Neuronal stem cell (in vitro differentiated cells): ENCODE measurements at places on chromosomes 12 and 14.

DNA sequence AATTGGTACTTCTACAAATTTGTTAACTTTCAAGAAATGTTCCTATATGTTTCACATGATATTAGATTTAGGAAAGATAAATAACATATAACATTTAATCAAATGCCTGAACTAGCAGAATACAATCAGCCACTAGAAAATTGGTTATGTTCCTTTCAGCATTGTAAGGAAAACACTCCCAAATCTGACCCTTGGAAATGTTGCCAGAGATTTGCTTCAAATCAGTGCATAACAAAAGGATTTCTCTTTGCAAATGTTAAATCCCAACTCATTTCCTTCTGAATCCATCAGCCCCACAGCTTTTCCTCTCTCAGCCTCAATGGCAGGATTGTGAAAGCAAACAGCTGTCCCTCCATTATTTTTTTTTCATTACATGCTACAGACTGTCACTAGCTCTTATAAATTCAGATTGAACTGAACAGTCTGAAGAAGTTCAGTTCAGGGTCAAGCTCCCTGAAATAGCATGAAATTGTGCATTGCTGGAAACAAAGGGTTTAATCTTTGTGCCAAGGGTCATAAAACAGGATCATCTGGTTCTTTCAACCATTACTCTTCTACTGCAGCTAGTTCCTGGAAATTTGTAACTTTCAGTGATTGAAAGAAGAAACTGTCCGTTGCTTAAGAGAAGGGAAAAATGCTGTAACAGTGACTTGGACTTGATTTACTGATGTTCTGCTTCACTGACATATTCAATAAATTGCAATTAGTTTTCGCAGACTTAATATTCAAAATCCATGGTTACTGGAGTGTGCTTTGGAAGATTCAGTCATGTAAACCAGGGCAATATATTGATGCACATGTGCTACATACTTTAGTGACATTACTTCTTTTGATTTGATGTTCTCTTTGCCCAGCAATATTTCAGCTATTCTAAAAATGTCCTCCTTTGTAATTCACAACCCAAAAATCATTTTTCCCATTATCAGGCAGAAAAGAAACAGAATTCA lies 246.4 kb downstream of the RPL10L start:
- no peak for DNase-seq
- H3K27me3 ChIP-seq = no peaks in the 10 kb centered on the region
- no peak overlapping the region for H3K27ac ChIP-seq
- H3K4me1 ChIP-seq = no peaks in the 10 kb centered on the region
- no peak overlapping the region for H3K4me3 ChIP-seq
- H3K36me3 ChIP-seq = no peaks in the 10 kb centered on the region

DNA sequence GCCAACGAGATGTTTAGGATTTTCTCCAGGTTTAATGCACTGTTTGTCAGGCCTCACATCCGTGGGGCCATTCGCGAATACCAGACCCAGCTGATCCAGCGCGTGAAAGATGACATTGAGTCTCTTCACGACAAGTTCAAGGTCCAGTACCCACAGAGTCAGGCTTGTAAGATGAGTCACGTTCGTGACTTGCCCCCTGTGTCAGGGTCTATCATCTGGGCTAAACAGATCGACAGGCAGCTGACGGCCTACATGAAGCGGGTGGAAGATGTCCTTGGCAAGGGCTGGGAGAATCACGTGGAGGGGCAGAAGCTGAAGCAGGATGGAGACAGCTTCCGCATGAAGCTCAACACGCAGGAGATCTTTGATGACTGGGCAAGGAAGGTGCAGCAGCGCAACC lies 21.6 kb downstream of the DYNC1H1 start:
- DNase-seq = no peak
- H3K27me3 ChIP-seq = no peaks in the 10 kb centered on the region
- H3K4me1 ChIP-seq = no peaks in the 10 kb centered on the region
- no peak overlapping the region for H3K27ac ChIP-seq
- H3K4me3 ChIP-seq = no peak overlapping the region
- peaks cover 92% of the 10 kb centered on the region for H3K36me3 ChIP-seq

DNA sequence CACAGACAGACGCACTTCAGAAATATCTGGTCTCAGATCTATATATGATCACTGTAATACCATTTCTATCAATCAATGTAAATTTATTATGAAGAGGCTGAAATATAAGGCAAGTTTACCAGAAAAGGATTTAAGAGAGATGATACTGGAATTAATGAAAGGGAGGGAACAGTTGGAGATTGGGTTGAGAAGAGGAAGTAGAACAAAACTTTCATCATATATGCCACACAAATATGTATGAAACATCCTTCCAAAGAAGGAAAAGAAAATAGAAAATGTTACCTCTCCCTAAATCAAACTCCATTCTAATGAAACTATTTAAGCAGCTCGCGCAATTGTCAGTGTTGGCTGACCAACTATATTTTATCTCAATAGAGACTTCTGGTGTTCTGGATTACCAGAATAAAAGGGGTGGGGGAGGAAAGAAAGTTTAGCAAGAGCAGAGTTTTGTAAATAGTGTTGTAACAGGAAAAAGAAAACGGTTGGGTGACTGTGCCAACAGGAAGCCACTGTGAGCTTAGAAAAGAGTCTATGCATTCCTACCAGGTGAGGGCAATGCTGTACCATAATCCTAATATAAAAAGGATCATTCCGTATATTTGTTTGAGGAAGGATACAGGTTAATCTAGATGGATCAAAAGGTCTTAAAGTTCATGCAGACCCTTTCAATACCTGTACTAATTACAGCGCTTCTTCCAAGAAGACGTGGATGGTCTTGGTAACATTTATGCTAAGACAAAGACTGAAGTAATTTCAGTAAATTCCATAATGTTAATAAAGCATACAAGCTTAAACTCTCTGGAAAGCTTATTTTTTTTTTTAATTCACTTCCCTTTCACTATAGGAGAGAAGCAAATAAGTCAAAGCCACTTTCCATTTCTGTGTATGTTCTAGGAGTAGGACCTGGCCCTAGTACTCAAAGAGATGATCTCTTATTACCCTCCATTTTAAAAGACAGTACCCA lies 14.5 kb upstream of the LLPH start:
- peaks cover 5% of the 10 kb centered on the region for H3K36me3 ChIP-seq
- no peak overlapping the region for H3K27ac ChIP-seq
- no peak overlapping the region for H3K4me3 ChIP-seq
- no peaks in the 10 kb centered on the region for H3K27me3 ChIP-seq
- no peaks in the 10 kb centered on the region for H3K4me1 ChIP-seq
- peak; percentile 27 for DNase-seq

- H3K36me3 ChIP-seq = no peaks in the 10 kb centered on the region
- no peak overlapping the region for H3K4me3 ChIP-seq
- no peak overlapping the region for H3K27ac ChIP-seq
- peaks cover 2% of the 10 kb centered on the region for H3K27me3 ChIP-seq
- no peaks in the 10 kb centered on the region for H3K4me1 ChIP-seq
- no peak for DNase-seq
Measured at GRCh38 chr14:83960832-83961512, 1569.0 kb upstream of the FLRT2 start.

- H3K27ac ChIP-seq = no peak overlapping the region
- no peak for DNase-seq
- no peak overlapping the region for H3K4me3 ChIP-seq
- H3K4me1 ChIP-seq = no peaks in the 10 kb centered on the region
Measured at GRCh38 chr12:53579545-53579955, 46.6 kb downstream of the ATF7 start.

GRCh38 chr12:75744607-75745256 lies 233.3 kb upstream of the KRR1 start:
- DNase-seq = no peak
- H3K4me1 ChIP-seq = no peaks in the 10 kb centered on the region
- no peaks in the 10 kb centered on the region for H3K36me3 ChIP-seq
- H3K4me3 ChIP-seq = no peak overlapping the region
- H3K27ac ChIP-seq = no peak overlapping the region

DNA sequence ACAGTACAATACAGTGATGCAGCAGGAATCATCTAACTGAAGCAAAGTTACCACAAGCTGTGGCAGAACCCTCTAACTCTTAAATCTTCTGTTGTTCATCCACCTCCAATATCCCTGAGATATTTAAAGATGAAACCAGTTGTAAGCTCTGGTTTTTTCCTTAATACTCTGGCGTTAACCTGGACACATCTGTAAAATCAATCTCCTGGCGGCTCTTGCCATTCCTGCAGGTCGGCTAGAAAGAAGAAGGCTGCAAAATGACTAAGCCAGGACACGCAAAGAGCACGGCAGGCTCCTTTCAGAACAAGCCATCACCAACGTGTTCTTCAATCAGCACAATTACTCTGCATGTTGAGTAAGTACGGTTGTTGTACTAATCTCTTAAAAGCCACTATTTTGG lies 309.3 kb downstream of the MED13L start:
- DNase-seq = no peak
- H3K36me3 ChIP-seq = peaks cover 24% of the 10 kb centered on the region
- no peak overlapping the region for H3K4me3 ChIP-seq
- H3K4me1 ChIP-seq = peaks cover 7% of the 10 kb centered on the region

DNA sequence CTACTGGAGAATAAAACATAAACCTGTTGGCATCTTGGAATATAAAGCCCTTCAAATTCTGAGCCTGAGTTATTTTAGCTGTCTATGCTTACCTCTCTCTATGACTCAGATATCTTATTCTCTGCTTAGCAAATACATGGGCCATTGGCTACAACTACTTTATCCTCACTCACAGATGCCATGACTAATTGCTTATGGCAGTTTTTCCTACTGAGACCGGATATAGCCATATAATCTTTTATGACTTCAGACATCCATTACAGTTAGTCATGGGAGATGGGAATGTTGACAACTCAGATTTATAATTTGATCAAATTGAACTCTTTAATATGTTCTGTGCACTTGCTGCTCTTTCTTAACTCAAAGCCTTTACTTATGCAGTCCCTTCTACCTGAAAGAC lies 502.4 kb upstream of the ATP2B1 start:
- H3K4me3 ChIP-seq = no peak overlapping the region
- H3K36me3 ChIP-seq = no peaks in the 10 kb centered on the region
- DNase-seq = no peak
- no peaks in the 10 kb centered on the region for H3K27me3 ChIP-seq

DNA sequence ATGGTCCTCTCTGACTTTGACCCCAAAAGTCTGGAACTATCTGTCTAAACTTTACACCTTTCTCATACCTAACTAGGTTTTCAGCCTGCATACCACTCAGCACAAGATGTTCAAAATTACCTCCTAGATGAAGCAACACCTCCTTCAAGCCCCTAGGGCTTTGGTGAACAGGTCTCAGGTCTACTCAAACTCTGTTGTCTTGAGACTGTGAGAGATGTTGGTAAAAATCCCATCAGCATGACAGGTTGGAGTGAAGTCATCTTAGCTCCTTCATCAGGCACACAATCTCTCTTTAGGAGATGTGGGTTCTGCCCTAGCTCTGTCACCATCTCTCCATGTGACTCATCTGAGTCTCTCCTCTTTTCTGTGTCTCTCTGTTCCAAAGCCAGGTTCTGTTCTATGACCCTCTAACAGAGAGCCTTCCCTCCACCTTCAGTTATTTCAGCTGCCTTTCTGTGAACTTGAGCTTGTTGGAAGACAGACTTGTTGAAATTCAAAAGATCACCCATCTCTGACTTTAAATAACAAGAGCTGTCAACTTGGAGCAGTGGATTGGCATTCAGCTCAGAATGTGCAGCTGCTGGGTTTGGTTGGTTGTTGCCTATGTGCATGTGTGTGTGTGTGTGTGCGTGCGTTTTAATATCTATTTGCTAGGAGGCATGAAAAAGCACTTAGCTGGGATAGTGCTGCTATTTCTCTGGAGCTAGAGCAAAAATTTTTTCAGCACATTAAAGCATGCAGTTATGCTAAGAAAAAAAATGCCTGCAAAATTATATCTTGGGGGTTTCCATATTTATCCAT lies 130.7 kb downstream of the CRACR2A start:
- no peak overlapping the region for H3K4me3 ChIP-seq
- no peaks in the 10 kb centered on the region for H3K27me3 ChIP-seq
- H3K36me3 ChIP-seq = no peaks in the 10 kb centered on the region
- H3K27ac ChIP-seq = no peak overlapping the region

- no peaks in the 10 kb centered on the region for H3K36me3 ChIP-seq
- H3K27ac ChIP-seq = no peak overlapping the region
- peaks cover 19% of the 10 kb centered on the region for H3K4me1 ChIP-seq
Measured at GRCh38 chr12:108315486-108316105, 23.5 kb downstream of the CMKLR1 start.
